Mammary epithelial cell (primary cell): ENCODE measurements at places on chromosomes 16 and 17. TPM values are rescaled to one million over a fixed set of nuclear protein-coding genes. Genes with fewer than 3 reads are reported as not detected.

The KCNH4 gene
- not detected in 2 replicates for total RNA-seq

The CARD14 gene
- 0.66 and 0.67 TPM in 2 replicates for total RNA-seq

The ARL16 gene
- total RNA-seq, result 19.5 TPM

The KRT28 gene
- total RNA-seq, result not detected

The FNDC8 gene
- total RNA-seq, result not detected

The CACNG3 gene
- not detected for total RNA-seq

The NPIPA3 gene
- total RNA-seq, result 6.0 and 6.3 TPM in 2 replicates

The WSB1 gene
- 93.0 TPM for total RNA-seq
